Small intestine (tissue), 16 donors: ENCODE measurements at places on chromosomes 12 and 14.

- DNase-seq: no peak
These were observed 113.4 kb downstream of the LGMN start for GRCh38 chr14:92635031-92635430.

- DNase-seq: no peak
These were observed 11.6 kb downstream of the RAP1B start for GRCh38 chr12:68622250-68622649.

DNA sequence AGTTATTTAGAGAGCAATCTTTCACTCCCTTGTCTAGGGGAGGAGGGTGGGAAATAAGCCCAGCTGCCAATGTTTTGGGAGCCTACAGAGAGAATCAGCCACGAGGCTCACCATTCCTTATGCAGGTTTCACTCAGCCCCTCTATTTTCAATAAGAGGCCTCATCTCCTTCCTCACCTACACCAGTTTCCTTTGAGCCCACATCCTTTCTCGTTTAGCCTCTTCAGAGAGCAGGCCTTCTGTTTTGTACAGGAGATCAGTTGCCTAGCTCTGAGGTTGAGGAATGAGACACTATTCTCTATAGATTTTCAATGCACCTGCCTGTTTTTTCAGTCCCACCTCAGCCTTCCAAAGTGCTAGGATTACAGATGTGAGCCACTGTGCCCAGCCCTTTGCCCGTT lies 17.9 kb downstream of the SNAPC1 start:
- DNase-seq: no peak

- no peak for DNase-seq
These were observed 100.6 kb downstream of the DPF3 start for GRCh38 chr14:72793156-72793939.

GRCh38 chr14:103093856-103094405 lies 594 bp upstream of the EXOC3L4 start:
- DNase-seq: no peak

DNA sequence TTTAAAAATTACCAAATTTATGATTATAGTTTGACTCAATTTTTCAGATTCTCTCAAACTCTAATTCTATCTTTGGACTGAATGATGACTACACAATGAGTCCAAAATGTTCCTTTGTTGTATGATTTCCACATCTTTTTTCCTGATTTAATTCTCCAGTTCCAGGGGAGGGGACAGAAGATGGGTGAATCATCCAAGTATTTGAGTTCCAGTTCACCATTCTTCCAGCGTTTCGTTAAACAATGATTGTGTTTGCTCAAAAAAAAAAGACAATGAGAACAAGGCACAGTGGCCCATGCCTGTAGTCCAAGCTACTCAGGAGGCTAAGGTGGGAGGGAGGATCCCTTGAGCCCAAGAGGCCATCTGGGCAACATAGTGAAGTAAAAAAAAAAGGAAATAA lies 23.8 kb downstream of the BAZ1A start:
- DNase-seq: no peak

GRCh38 chr14:93906341-93907329 lies 20.5 kb upstream of the FAM181A start:
- peak; percentile 63 for DNase-seq

- DNase-seq: no peak
These were observed 19.3 kb downstream of the SLC25A3 start for GRCh38 chr12:98612696-98613334.

DNA sequence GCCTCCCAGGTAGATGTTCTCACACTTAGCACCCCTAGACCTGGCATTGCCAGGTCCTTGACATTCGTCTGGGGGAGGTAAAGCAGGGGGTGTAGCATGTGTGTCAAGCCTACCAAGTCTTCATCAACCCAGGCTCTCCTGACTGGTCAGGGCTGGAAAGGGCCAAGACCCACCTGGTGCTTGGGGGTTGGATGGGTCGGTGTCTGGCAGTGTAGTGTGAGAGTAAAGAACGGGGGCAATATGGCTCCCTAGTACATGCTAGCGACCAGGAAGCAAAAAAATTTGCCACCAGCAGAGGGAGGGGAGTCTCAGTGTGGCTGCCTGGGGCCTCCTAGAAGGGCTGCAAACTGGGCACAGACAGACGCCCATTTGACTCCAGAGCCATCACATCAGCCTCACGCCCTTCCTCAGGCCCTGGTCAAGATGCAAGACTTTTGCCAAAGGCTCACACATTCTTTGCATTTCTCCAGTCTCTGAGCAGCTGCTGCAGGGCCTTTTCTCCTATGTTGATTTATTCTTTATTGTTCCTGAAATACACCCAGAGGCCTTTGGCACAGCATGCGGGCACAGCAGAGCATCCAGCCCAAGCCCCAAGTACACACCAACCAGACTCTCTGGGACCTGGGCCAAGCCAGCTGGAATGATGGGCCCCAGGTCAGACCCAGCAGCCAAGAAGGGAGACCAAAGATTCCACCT lies 38.3 kb upstream of the PNMA1 start:
- DNase-seq: peak; percentile 56

- DNase-seq: peak; percentile 65
These were observed 4.6 kb downstream of the AHNAK2 start for GRCh38 chr14:104973385-104974145.

DNA sequence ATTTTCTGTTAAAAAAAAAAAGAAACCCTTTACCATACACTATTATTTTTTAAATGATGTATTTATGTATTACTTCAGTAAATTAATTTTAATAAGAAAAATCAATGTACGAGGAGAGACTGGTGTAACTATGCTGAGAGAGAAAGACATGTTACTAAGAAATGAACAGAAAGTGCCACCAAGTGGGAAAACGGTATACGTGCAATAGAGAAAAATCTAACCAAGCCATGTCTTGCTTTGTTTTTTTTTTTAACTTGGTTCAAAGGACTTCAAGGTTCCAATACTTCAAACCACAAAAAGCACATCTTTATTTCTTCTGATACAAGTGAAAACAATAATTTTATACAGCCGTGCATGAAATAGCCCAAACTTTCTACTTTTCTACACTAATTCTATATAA lies 22.9 kb downstream of the NDUFA12 start:
- no peak for DNase-seq

DNA sequence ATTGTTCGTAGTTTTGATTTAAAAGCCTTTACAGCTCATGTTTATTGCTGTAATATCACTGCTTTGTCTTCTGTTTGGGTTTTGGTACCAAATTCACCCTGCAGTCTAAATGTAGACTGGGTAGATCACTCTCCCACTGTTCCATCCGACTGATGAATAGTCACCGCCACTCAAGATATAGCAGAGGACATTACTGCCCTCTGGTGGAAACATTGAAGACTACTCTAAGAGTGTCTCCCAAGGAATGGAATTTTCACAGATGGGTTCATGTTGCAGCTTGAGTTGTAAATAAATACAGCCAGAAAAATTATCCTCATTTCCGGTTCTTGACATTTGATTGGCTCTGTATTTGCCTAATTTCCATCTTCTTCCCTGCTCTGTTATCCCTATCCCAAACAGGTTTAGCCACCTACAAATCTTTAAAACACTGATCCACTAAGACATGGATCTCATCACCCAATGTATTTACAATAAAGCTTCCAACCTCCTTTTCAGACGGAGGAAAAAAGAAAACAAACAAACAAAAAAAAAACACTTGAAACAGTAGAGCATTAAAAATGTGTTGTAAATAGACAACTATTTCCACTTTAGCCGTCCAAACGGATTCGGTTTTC lies 198.3 kb upstream of the CPNE8 start:
- peak; percentile 68 for DNase-seq

DNA sequence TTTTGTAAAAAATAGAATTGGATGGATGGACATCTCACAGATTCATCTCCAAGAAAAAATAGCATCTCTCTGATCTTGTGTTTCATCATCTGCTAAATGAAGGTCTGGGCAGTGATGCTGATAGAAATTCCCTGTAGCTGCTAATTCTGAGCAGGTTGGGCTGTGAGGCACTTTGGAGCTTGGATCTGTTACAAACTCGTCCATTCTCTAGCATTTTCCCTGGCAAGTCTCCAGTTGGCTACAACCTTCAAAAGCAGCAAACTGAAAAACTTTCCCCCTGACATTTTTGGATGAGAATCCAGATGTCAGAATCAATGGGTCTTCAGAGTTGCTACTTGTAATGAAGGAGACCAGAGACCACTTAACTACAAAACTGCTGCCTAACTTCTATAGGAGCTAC lies 72.7 kb downstream of the TPH2 start:
- no peak for DNase-seq

GRCh38 chr12:128531170-128531569 lies 264.2 kb downstream of the TMEM132C start:
- peak; percentile 45 for DNase-seq

GRCh38 chr12:113724794-113725556 lies 241.2 kb downstream of the RBM19 start:
- DNase-seq: no peak

DNA sequence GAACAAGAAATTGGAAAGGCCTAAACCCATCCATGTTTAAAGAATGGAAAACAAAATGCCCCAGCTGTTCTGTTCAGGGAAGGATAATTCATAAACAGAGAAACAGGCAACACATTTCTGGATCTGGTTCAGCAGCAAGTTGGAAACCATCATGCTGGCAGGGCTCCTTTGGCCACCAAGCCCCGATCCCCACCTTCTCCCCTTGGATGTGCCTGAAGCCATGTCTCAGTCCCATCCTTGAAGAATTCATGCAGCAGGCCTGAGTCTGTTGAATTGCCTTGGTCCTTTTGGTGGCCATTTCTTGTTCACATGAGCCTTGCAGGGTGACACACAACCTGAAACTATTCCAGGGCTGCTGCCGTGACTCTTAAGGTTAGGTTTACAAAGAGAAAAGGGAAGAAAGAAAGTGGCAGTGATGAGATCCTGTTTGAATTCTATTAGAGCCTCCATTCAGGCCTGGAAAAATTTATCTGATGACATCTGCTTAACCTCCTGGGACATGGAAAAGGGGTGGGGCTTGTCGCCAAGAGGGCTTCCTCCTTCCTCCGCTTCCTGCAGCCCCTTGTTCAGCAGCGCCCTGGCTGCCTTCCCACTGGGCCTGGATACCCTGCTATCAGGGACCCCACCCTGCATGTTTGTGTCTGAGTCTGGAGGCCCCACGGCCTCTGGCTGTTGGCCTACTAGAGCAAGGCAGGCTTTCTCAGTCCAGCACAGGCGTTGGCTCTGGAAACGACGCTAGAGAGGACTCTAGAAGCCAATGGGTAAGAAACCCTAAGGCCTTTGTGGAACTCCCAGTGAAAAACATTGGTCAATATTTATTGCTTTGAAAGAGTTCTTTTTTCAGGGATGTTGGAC lies 341.9 kb downstream of the C12orf75 start:
- DNase-seq: peak; percentile 18

DNA sequence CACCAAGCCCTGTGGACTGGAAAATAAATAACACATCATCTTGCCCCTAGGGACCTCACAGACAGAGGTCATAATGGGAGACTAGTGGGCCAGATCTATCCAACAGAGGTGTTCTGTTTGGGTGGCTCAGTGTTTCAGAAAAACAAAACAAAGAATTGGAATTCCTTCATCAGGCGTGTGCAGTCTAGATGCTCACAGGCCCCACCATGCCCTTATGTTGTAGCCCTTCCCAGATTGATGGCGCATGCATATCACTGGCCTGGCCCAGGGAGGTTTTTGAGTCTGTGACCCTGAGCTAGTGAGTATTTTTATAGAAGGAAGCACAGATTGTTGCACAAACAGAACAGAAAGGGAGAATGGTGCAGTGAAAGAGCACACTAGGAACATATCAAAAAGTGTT lies 859.6 kb downstream of the BCL11B start:
- no peak for DNase-seq

GRCh38 chr12:93116632-93117031 lies 187.5 kb upstream of the EEA1 start:
- DNase-seq: no peak

DNA sequence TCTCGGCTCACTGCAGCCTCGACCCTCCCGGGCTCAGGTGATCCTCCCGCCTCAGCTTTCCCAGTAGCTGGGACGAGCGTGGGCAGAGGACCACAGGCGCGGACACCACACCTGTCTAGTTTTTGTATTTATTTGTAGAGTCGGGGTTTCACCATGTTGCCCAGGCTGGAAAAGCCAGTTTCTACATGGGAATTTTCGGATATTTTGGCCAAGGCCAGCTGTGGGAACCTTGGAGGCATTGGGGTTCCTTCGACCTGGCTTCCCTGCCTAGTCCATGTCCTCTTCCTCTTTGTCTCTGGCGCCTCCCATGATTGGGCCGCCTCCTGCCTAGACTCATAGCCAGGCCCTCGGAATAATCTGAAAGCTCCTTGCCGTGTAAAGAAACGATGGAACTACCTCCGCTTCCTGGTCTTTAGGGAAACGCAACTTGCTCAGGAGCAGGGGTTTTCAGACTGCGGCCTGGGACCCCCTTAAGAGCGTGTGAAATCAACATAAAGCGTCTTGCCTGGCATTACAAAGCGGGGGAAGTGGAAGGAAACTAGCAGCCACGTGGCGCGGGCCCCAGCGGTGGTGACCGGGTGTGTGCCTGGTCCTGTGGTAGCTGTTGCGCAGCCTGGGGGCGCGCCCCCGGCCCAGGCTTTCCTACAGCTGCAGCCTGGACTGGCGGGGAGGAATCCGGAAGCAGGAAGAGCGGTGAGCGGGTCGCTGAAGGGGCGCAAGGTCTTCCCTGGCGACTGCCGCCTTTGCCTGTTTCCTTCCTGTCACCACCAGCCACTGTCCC lies 1.4 kb upstream of the HSP90AA1 start:
- peak; percentile 59 for DNase-seq

GRCh38 chr14:79584679-79585078 lies 626.6 kb downstream of the DIO2 start:
- no peak for DNase-seq

- peak; percentile 57 for DNase-seq
These were observed 151.5 kb downstream of the ATXN7L3B start for GRCh38 chr12:74689071-74689655.

GRCh38 chr14:92914087-92914656 lies 8.8 kb upstream of the CHGA start:
- DNase-seq: peak; percentile 49

- DNase-seq: peak; percentile 95
These were observed at the start of gene CD63 for GRCh38 chr12:55728939-55729818. Gene CD63, minus strand, starts transcription at chr12:55729009. Its CDS starts 668 bp downstream, at chr12:55728341.

- DNase-seq: no peak
These were observed 120.2 kb downstream of the MON2 start for GRCh38 chr12:62586850-62587249.

DNA sequence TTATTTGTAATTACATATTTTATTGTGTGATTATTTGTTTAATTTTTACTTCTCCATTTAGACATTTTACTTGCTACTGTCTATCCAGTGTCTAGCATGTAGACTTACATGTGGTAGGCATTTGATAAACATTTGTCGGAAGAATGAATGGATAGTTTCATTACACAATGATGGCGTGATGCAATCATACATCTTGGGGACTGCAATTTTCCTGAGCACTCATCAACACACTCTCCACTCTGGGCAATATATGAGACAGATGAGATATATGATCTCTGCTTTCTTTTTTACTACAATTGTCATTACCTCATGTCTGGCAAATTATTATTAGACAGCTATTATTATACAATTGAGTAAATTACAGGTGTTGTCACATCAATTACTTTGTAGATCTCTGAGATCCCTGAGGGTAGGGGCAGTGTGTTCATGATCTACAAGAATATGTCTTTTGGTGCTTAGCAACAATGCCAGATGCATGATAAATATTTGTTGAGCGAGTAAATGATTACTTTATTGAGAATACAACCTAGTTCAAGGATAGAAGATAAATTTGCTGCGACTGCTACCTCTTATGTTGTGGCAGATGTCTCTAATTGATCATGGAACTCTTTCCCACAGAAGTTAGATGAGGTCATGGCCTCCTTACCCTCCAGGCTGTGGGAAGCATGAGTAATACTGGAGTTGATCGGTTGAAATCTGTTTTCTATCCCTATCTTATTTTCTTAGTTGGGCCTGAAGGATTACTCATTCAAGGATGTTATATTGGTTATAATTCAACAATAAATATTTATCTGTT lies 416.0 kb downstream of the LRIG3 start:
- DNase-seq: peak; percentile 41
